ENCODE measurements at places on chromosomes 7 and 10.

- no peak for DNase-seq
Measured at GRCh38 chr7:64863021-64863420, 40.1 kb upstream of the ZNF273 start.

GRCh38 chr7:1040790-1041189, 3.6 kb upstream of the GPR146 start:
- DNase-seq: no peak

DNA sequence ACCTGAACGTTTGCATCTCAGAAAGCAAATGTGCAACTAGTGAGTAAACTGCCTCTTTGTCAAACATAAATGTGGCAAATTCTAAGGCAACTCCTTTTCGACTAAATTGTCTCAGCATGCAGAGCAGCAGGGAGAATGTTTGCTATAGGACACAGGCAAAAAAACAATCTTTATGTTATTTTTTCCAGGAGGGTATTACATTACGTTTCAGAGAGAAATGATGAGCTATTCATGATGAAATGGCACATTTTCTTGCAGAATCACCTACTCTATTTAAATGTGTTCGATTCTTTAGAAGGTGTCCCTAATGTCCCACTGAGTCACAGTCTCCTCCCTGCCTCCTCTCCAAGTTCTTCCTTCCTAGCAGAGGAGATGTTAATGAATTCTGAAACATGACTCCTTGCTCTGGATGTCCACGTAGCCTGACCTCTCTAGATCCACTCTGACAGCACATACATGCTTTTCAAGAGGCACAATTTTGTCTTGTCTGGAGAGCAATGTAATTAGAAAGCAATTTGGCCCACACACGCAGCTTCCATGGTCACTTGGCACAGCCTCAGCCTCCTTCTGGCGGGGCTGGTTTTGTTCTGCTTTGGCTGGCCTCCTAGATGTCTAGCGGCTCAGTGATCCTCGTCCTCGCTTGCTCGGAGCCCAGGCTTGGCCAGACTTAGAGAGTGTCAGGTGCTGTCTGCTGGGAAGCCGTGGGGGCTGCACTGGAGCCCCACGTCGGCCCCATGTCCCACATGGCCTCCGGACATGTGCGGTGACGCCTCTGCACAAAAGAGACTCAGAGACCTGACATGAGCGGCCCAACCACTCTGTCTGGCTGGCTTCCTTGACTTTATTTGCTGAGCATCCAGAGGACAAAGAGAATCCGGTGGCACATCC, 125.7 kb upstream of the ZNF438 start:
- no peak for DNase-seq

GRCh38 chr7:149719912-149720335, 53.5 kb downstream of the ZNF467 start:
- no peak for DNase-seq

All from Kasumi-1 (cell line).